ENCODE measurements at places on chromosomes 4 and X.

- DNase-seq = no peak
- H3K4me3 ChIP-seq = no peak overlapping the region
- no peak overlapping the region for H3K27ac ChIP-seq
Observed at GRCh38 chrX:40971736-40972135, 113.5 kb upstream of the USP9X start.

DNA sequence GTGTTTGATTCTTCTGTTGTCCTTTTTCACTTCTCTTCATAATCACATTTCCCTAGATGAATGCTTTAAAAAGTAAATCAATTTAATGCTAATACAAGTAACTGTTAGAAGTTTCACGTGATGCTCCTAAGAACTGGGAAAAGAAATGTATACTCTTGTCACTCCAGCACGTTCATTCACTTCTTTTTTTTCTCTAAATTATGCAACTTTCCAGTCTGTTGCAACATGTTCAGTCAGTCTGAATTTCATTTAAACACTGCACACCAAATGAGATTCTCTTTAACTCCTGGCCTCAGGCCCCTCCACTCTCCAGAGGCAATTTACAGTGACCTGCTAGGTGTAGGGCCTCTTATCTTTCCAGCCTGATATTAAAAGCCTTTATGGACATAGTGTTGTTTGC, 321.9 kb downstream of the HS3ST1 start:
- no peak overlapping the region for H3K27ac ChIP-seq
- H3K36me3 ChIP-seq = no peaks in the 10 kb centered on the region
- H3K4me1 ChIP-seq = no peaks in the 10 kb centered on the region
- H3K27me3 ChIP-seq = no peaks in the 10 kb centered on the region

GRCh38 chrX:45714866-45715265, 514.2 kb upstream of the DIPK2B start:
- no peaks in the 10 kb centered on the region for H3K36me3 ChIP-seq
- DNase-seq = no peak
- H3K27ac ChIP-seq = no peak overlapping the region
- no peak overlapping the region for H3K4me3 ChIP-seq
- H3K4me1 ChIP-seq = no peaks in the 10 kb centered on the region

DNA sequence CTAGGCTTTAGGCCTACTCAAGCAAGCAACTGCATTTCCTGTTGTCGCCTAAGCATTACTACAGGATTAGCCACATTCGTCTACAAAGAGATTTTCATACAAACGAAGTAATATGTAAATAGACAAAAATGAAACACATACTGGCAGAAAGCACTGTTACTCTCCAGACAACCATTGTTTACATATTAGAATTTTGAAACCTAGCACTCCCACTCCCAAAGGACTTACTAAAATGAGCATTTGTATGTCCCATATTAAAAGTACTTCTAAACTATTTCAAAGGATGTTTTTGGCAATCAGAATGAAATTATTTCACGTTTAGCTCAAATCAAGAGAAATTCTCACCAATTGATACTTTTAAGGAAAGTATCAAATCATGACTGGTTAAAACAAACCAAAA, 570.8 kb downstream of the PRR32 start:
- H3K4me3 ChIP-seq = no peak overlapping the region
- H3K36me3 ChIP-seq = no peaks in the 10 kb centered on the region
- H3K27ac ChIP-seq = no peak overlapping the region
- no peaks in the 10 kb centered on the region for H3K27me3 ChIP-seq
- no peak for DNase-seq
- no peaks in the 10 kb centered on the region for H3K4me1 ChIP-seq
